ENCODE measurements at places on chromosomes 7 and 10.

- peak; percentile 37 for DNase-seq
Measured at GRCh38 chr7:143299840-143300239, 11.7 kb downstream of the CASP2 start.

- no peak for DNase-seq
Measured at GRCh38 chr7:24945899-24946298, 34.1 kb downstream of the OSBPL3 start.

DNA sequence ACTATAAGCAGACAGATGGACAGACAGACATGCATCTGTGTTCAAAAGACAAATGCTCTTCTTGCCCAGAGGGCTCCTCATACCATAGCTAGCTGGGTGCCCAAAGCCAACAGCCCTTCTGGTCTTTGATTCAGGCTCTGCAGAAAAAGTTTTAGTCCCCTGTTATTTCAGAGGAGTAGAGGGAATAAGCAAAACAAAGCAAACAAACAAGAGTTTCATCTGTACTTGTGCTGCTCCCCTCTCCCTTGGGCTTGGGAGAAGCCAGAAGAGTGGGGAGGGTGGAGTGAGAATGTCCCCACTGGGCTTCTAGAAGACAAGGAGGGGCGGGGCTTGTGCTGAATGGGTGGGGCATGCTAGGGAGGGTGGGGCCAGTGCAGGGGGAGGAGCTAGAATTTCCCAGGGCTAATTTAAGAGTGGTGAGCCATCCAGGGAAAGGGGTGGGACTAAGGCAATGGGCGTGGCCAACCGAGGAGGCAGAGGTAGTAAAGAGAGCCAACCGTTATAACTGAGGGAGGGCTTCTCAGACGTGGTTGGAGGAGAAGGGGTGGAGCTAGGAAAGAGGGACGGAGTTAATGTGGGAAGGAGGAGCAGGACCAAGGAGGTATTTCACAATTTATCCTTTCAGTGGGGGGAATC is 101.2 kb upstream of the MGMT start:
- DNase-seq: no peak

DNA sequence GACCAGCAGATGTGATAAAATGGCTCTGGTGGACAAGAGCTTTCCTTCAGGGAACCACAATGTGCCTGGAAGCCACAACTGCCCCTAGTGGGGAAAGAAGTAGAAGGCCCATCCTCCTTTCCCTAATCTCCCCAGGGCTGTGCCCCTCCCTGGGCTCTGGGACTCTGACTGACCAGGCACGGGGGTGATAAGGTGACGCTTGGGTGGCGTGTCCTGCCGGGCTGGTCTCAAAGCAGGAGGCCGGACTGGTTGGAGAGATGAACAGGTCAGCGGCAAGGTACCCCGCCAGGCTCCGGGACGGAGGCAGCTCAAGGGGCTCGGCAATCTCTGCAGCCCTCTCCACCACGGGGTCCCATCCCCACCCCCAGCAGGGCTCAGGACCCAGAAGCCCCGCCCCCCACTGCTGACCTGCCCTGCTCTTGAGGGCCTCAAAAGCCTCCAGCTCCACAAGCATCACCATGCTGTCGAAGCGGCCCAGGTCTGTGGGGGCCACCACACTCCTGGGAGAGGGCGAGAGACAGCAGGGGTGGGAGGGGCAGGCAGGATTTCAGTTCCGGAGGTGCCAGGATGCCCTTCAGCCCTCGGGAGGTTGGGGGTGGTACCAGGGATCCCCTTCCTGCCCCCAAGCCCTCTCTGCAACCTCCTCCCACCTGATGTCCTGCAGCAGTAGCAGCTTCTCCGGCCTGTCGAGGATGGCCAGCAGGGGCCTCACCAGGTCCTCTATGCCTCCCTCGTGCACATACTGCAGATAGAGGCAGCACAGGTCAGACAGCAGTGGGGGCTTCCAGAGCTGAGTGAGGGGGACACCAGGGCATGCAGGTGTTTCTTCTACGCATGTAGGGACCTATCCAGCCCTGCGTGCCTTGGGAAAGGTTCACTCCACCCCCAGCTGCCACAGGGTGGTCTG is 12.2 kb downstream of the LZTS2 start:
- no peak for DNase-seq

DNA sequence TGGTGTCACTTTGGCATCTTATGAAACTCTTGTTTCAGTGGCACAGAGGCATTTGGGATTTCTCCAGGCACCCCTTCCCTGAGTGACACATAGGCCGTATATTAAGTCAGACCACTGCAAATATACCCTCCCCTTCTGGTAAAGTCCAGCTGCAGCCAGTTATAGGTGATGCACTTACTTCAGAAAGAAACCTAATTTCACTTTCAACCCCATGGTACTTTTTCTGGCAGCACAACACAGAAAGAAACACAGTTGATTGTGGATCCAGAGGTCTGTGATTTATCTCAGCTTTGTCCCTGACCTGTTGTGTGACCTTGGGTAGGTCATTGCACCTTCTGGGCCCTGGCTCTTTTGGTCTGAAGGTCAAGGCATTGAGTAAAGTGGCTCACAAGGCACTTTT is 173.2 kb downstream of the BUB3 start:
- DNase-seq: no peak

DNA sequence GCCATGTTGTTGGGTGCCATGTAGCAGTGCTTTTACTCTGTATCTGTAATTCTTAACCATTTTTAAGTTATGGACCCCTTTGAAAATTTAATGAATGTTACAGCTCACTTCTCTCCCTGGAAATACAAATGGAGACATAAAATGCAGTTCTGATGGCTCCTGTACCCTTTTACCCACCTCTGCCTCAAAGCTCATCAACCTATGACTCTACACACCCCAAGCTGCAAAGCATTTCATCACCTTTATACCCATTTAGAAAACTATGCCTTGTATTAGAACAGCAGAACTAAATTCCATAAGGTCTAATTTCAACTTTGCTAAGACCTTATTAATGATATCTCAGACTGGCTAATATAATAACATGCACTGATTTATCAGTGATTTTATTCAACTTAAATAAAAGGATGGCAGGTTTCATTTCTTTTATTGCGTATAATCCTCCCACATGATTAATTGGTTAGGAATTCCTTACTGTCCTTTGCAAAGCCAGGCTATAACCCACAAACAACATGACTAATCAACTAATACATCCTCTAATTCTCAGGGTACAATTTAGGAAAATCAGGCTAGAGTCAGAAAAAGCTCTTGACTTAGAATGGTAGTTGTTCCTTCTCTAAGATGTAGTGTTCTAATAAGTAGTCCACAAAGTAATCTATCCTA is 68.1 kb downstream of the CPEB3 start:
- DNase-seq: no peak

GRCh38 chr7:7519056-7519455 is 16.6 kb downstream of the COL28A1 start:
- DNase-seq: no peak

- no peak for DNase-seq
Measured at GRCh38 chr7:157980774-157981173, 606.8 kb downstream of the PTPRN2 start.

DNA sequence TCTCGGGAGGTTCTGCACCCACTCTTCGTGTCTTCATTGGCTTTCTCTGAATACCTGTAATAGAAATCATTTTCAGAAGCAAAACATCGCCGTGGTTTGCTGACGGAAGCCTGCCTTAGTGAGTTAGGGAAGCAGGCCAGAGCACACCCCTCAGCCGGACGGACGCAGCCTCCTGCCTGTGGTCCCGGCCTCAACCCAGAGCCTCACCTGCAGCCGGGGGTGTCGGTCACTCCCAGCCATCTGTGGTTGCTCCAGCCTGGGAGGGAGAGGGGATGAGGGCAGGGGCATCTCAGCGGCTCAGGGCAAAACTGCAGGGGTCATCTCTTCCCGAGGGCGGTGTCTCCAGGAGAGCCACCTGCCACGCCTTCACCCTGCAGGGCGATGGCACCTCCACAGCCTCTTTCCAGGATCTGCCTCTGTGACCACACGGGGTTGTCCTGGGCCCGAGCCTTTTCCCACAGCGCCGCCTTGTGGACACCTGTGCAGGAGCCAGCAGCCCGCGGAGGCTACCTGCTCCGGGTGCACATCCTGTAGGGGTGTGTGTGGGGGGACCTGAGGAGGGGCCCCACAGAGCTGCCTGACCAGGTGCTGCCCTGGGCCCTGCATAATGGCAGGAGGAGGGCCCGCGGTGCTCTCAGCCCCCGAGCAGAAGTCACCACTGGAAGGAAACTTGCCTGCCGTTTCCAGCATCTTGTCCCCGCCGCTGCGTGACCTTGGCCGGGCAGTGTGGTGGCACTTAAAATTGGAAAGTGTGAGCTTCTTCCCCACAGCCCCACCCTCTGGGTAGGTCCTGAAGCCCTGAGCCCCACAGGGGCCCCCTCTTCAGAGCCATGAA is 21.6 kb upstream of the AP5Z1 start:
- peak; percentile 67 for DNase-seq

DNA sequence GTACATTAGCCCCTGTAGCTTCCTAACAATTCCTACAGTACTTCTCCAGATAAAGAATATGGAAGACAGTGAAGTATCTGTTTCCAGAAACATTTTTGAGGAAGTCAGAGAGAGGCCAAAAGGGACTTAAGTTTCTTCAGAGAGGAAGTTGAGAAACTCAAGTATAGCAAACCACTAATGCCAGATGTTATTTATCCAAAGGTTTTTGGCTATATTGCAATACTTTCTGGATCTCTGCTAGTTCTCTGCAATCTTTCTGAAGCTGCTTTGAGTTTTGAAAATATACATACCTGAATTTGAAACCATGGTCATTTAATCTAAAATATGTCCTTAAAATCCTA is 64.7 kb downstream of the BICC1 start:
- DNase-seq: no peak

DNA sequence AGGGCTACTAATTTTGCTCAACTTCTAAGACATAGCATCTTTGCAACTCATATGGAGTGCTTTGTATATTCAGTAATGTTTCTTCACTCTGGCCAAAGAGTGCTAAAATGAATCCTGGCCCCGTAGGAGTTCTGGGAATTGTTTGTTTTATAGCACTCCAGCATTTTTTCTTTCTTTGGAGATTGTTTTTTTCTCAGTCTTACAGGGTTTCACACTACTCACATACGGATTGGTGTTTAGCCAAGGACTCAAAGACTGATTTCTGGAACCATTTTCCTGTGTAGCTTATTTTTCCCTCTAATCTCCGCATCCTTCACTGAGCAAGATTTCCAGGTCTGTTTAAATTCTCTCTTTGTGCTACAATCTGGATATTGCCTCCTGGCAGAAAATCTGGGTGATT is 6.4 kb downstream of the TAS2R41 start:
- no peak for DNase-seq

DNA sequence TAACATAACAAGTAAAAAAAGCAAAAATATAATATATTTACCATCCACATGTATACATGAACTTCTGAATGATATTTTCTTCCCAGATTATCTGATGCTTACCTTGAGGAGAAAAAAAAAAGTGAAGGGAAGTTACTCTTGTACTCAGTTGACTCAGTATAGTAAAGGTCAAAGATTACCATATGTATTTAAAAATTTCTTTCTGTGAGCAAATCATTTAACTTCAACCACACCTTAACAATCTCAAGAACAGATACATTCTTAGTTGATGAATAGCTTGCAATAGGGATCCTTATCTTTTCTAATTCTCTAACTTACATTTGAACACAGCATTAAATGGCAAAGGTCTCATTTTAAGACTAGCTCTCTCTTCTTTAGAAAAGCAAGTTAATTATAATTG is 29.8 kb downstream of the PRR15 start:
- DNase-seq: no peak

- DNase-seq: no peak
Measured at GRCh38 chr10:13404791-13405190, 56.7 kb upstream of the SEPHS1 start.

- DNase-seq: no peak
Measured at GRCh38 chr10:53491774-53492173, 719.2 kb upstream of the MBL2 start.

DNA sequence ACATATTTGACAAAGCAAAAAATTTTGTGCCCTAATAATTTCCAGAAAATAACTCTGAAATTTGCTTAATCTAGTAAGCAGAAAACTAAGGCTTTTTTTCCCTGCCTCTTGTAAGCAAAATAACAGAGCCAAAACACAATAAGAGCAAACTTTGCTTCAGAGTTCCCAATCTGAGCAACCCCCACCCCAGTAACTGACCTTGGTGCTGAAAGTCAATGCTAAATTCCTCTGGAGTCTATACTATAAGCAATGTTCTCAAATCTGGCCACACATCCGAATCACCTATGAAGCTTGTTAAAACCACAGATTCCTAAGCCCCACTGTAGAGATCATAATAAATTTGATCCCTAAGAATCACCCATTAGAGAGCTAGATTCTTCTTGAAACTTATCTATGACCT is 150.5 kb downstream of the ELAPOR2 start:
- DNase-seq: no peak

- no peak for DNase-seq
Measured at GRCh38 chr10:72328045-72328828, 26.5 kb downstream of the DNAJB12 start.

DNA sequence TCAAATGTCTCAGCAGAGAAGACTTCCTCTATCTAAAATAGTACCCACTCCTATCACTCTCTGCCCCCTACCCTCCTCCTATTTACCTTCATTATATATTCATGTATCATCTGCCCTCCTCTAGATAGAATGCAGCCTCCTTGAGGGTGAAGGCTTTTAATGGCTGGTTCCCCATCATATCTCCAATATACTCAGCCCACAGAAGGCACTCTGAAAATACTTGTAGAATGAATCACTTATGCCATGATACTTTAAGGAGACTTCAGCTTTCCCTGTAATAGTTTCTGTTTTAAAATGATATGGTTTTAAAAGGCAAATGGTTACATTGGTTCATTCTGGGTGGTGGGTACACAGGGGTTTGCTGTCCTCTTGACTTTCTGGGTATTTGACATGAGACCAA is 25.3 kb downstream of the GFRA1 start:
- DNase-seq: no peak

- DNase-seq: no peak
Measured at GRCh38 chr10:11678074-11678793, 63.9 kb upstream of the ECHDC3 start.

DNA sequence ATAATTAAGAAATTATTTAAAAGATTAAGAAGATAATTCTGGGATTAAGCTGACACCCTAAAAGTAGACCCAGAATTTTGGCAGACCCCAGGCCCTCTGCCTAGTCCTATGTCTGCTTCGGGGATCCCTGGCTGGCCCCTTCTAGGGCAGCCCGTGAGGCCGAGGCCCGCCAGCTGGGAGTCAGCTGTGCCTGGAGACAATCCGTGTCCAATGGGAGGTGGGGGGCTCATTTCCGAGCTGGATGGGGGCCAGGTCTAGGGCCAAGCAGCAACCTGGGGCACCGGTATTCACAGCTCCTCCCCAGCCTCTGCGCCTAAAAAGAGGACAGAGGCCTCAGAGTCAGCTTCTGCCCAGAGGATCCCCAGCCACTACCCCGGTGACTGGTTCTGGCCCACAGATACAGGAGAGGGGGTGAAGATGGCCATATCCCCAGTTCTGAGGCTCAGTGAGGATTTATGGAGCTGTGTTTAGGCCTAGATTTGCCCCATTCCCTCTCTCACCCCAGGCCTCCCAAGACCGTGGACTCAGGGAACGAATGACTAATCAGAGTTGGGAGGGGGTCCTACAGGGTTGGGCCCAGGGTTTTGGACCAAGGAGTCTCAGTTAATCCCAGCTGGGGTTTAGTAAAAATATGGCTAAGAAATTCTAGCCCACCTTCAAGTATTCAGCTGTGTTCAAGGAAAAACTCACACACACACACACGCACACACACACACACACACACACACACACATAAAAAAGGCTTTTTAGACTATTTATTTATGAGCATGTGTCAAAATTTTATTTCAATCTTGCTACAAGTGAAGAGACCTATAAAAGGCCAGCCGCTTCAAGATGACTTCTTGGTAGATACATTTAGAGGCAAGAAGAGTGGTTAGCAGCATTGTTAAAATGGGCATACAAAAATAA is 37.4 kb upstream of the LBX1 start:
- DNase-seq: no peak
